ENCODE measurements at places on chromosomes 1 and 21.

GRCh38 chr21:42554251-42554961 lies 40.8 kb downstream of the SLC37A1 start:
- DNase-seq = no peak

DNA sequence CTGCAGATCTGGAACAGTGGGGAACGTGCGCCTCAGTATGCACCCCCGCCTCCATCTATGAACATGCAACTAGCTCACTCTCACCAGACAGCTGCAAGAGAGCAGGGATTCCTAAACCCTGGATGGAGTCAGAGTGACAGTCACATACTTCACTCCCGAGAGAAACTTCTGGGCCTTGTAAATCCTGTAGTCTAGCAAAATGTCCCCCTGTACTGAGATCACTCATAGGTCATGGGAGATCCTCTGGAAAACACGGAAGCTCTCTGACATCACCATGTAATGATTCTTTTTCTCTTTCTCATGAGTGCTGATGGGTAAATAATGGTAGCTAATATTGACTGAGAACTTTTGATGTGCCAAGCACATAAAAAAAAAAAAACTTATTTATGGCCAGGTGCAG lies 23.4 kb upstream of the TARDBP start:
- DNase-seq = no peak

DNA sequence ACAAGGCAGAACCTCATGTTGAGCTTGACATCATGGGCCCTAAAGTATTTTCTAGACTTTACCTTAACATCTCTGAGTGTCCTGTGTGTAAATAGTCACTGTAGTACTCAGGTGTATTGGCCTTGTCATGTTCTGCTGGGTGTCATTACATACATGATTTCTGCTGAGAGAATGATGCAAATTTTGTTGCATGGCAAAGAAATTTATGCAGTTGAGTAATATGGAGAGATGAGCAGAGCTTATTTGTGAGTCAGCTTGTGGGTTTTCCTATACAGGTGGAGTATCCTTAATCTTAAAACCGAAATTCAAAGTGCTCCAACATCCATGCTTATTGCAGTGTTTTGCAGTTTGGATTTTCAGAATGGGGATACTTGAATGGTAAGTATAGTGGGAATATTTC lies 36.6 kb downstream of the RGL1 start:
- no peak for DNase-seq

- peak; percentile 32 for DNase-seq
These were observed 72.6 kb upstream of the TARDBP start for GRCh38 chr1:10939654-10940450.

DNA sequence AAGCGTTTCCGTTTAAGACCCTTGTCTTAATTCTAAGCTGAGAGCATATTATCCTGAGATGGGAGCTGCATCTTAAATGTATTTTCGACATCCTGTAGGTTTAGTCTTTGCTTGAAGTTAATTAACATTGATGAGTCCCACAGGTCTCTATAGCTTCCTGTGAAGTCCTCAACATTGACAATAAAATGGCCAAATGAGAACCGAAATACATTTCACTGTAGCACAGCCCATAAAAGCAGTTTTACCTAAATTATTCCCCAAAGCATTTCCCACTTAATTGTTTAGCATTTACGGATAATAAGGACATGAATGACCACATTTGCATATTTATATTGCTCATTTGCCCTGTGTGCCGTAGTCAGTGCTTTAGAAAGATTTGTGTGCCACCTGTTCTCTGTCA lies 116.4 kb downstream of the CRB1 start:
- DNase-seq = no peak

DNA sequence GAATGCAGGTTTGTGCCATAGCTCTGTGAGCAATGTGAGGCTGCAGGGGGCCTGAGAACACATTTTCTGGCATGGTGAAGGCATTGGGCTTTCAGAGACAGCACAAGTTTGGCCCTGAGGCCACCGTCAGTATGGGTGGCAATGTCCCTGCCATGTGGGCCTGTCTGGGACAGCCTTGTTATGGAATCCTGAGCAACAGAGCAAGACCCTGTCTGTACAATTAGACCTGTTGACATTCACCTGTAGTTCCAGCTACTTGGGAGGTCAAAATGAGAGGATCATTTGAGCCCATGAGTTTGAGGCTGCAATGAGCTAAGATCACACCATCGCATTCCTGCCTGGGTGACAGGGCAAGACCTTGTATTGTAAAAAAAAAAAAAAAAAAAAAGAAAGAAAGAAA lies 35.6 kb downstream of the PRDM15 start:
- DNase-seq = no peak

DNA sequence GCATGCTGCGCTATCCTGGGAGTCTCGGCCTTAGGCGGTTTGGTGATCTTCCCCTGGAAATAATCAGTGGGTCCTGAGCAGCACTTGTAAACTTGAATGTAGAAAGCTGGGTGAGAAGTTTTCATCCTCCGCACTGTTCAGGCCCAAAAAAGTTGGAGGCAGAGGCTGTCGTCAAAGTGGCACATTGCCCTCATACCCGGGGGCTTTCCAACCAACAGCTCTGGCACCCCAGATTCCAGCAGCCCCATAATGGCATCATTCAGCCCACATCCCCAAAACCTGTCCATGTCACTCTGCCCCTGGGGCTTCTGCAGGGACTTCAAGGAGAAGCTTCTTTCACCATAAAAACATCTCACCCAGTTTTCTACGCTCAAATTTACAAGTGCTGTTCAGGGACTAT lies 59.3 kb downstream of the TOR1AIP2 start:
- DNase-seq = no peak

DNA sequence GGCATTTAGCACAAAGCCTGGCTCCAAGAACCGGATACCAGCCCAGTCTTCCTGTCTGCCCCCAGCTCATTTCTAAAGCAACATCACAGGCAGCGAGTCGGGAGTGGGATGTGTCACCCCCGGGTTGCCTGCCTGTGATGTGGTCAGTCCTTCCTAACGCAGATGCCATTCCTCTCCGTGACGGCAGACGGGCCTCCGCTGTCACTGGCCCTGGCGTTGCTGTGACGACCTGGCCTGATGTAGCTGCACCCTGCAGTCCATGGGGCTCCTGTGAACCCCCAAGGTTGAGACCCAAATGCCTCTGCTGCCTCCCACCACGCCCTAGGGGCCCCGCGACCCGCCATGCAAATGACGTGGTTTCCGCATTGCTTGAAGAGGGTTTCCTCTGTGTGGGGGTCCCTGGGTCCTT lies 12.3 kb downstream of the TNFRSF1B start:
- peak; percentile 83 for DNase-seq

- no peak for DNase-seq
These were observed 2.3 kb upstream of the TCEA3 start for GRCh38 chr1:23426828-23427227.

GRCh38 chr1:222757646-222758268 lies 20.8 kb downstream of the FAM177B start:
- no peak for DNase-seq

DNA sequence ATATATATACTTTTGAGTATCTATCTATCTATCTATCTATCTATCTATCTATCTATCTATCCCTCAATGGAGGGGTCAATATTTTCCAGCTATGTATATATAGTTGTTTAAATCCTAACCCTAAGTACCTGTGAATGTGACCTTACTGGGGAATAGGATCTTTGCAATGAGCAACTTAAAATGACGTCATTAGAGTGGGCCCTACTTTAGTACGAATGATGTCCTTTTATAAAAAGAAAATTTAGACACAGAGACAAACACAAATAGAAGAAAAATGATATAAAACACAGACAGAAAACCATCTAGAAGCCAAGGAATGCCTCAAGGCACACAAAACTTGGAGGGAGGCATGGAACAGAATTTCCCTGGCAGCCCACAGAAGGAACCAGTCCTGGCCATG lies 2283.7 kb downstream of the NCAM2 start:
- no peak for DNase-seq

- no peak for DNase-seq
These were observed 10.2 kb downstream of the C1orf94 start for GRCh38 chr1:34186741-34187494.

DNA sequence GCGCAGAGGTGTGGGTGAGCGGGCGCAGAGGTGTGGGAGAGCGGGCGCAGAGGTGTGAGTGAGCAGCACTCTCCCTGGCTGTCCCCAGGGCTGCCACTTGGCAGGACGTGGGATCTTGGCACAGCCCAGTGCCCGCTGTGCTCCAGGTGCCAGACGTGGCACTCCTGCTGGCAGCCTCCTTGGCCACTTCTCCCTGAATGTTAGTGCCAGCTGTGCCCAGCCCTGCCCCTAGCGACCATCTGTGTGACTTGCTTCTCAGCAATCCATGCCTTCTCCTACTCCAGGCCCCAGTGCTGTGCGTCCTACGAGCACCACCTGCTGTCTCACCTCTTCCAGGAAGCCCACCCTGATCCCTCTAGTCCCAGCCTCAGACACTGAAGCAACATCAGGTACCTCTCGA lies 30.5 kb downstream of the KRTAP10-1 start:
- no peak for DNase-seq

DNA sequence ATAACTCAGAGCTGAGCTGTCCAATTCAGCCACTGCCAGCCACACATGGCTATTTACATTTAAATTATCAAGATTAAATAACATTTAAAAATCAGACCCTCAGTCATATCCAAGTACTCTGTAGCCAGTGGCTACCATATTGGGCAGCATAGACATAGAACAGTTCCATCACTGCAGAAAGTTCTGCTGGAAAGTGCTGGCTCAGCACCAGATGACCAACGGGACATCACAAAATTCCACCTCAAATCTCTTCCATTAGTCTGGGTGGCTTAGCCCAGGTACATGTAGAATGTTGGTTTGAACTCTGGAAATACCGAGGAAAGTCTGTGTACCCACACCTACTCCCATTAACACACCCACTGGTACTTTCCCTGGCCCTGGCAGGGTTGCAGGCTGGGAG lies 129.3 kb downstream of the ZSCAN20 start:
- no peak for DNase-seq

- DNase-seq = no peak
These were observed 180.0 kb downstream of the RASAL2 start for GRCh38 chr1:178273707-178274410.

- no peak for DNase-seq
These were observed 280.8 kb upstream of the DPYD start for GRCh38 chr1:98201666-98202081.

DNA sequence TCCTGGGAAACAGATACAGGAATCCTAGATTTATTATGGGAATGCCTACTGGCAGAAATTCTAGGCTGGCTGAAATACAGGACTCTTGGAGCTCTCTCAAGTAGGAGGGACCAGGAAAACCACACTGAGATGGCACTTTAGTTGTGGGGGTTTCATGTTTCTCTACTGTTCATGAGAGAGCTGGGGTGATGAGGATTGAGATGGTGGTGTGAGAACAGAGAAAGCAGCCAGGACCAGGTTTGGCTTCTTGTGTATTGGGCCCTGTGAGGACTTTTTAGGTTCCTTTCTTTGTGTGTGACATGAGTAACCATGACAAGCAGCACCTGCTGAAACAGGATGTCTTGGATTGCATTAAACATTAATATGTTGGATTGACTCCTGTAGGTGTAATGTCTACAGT lies 4.9 kb downstream of the ARID1A start:
- DNase-seq = no peak

GRCh38 chr21:31894457-31894856 lies 21.6 kb downstream of the HUNK start:
- DNase-seq = no peak

GRCh38 chr21:37009740-37010341 lies 3.3 kb downstream of the RIPPLY3 start:
- DNase-seq = peak; percentile 79

DNA sequence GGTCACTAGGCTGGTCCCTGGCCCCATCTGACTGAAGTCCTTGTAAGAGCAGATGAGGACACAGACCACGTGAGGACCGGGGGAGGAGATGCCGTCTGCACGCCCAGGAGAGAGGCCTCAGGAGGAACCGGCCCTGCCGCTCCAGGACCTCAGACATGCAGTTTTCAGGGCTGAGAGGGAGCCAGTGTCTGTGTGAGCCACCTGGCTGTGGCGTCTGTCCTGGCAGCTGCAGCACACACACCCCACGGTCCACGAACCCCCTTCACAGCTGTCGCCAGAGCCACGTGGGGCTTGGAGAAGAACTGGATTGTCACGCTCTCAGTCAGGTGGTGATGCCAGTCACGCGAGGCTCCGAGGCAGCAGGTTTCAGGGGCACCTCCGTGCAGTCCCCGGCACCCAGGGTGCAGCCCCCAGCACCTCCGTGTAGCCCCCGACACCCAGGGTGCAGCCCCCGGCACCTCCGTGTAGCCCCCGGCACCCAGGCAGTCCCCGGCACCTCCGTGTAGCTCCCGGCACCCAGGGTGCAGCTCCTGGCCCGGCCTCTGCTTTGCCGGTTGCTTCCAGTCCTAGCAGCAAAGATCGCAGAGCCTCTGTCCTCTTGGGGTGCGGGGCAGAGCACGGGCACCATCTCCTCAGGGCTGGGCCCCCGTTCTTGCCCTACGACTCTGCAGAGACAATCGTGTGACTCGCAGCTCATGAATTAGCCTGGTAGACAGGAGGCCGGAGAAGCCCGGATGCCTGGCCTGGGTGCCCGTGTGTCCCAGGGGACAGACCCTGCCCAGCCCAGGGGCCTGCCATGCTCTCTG lies 19.0 kb upstream of the SUMO3 start:
- DNase-seq = no peak

DNA sequence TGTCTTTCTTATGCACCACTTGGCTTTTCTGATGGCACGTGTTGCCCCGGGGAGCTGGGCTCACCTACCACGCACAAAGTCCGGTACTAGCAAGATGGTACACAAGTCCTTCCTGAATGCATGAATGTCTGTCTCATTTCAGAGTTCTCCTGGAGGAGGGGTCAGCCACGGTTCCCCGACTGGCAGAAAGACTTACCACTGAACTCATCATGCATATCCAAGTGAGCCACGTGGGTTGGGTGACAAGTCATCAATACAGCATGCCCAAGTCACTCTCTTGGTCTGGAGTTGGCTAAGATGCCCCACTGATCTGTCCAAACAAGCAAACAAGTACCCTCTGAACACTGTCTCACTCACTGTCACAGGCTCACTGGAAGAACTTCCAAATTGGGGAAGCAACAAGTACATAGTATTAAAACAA lies 28.6 kb upstream of the MX1 start:
- DNase-seq = no peak

- DNase-seq = no peak
These were observed 30.2 kb downstream of the TRAF5 start for GRCh38 chr1:211356723-211357407.

DNA sequence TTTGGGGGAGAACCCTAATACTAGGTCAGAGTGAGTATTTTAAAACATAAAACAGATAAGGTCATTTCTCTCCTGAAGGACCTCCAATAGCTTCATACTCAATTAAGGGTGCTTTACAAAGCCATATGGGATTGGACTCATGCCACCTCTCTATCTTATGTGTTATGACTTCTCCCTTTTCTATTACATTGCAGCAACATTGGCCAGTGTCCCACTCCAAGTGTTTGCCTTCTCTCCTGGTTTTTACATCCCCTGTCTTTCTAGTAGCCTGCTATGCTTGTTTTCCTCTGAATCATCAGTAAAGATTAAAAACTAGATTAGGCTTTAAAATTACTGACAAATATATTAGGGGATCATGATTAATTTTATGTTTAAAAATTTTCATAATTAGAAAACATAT lies 66.6 kb downstream of the SCMH1 start:
- no peak for DNase-seq

DNA sequence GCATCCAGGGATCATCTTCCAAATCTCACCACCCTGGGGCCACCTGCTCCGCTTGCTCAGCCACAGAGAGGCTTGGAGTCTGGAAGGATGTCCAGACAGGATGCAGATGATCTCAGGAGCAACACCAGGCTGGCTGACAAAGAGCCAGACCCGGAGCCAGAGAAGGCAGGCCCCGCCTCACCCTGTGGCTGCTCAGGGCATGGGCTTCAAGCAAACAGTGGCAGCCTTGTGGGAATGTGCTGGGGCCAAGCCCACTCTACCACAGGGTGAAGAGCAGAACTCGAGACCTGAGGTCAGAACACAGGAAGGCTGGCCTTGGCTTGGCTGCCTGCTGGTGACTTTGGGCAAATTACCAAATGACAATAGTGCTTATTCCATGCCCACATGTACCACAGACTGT lies 45.5 kb downstream of the MRPL37 start:
- DNase-seq = no peak

Data from CD4-positive, alpha-beta T cell treated with Interleukin-12 subunit alpha and Interleukin-12 subunit beta, for 1 hour (primary cell).